ENCODE measurements at places on chromosomes 2 and 18.
A peak's percentile ranks its signal among the peaks of the same experiment; 100 is the strongest.

- peak; percentile 38 for DNase-seq
- H3K27me3 ChIP-seq: no peaks in the 10 kb centered on the region
- H3K36me3 ChIP-seq: no peaks in the 10 kb centered on the region
- H3K4me1 ChIP-seq: no peaks in the 10 kb centered on the region
Observed at GRCh38 chr2:221649051-221649775, 77.1 kb upstream of the EPHA4 start.

- no peaks in the 10 kb centered on the region for H3K4me1 ChIP-seq
- no peaks in the 10 kb centered on the region for H3K27me3 ChIP-seq
- no peak overlapping the region for H3K4me3 ChIP-seq
- DNase-seq: no peak
Observed at GRCh38 chr2:190674966-190675650, 26.2 kb downstream of the NAB1 start.

DNA sequence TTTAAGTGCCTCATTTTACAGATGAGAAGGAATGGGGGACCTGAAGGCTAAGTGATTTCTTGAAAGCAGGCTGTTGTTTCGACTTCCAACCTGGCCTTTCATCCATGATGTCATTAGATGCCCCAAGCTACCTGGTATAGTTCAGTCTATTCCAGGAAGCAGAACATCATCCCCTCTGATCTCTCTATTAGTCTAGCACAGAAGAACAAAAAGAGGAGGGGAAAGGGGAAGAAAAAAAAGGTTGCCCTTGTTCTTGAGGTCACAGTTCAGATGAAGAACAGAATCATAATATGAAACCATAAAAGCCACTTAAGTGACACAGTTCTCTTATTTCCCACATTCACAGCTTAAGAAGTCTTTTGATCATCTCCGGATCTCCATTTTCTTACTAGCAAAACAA is 386.2 kb upstream of the HNRNPA3 start:
- no peak for DNase-seq
- no peaks in the 10 kb centered on the region for H3K36me3 ChIP-seq
- no peak overlapping the region for H3K4me3 ChIP-seq
- H3K27me3 ChIP-seq: no peaks in the 10 kb centered on the region

DNA sequence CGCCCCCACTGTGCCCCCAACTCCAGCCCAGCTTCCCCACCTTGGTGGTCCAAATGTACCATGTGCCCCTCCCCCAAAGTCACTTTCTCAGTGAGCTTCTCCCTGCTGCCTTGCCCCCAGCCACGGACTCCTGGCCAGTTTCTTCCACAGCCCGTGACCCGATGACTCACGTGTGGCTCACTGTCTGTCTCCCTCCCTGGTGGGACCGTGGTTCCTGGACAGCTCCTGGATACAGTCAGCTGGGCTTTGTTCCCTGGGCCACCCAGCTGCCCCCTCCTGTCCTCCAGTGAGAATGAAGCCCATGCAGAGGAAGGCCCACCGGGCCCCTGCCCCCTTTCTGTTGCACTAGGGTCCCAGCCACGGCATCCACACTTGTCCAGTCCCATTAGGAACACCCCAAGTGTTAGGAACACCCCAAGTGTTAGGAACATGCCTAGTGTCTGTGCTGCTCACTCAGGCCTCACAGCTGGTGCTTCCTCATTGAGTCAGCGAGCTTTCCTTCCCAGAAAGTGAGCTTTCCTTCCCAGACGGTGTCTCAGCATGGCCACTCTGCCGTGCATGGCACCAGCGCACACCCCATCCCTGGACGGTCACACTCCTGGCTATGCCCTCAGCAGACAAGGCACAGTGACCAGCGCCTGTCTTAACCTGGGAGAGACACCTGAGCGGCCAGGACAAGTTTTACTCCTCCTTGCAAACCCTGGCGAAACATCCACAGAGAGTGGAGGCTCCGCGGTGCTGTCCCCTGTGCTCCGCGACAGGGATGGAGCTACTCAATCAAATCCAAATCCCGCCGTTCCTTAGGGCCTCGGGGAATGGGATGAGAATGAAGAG is 44.8 kb upstream of the CTDP1 start:
- no peak for DNase-seq
- H3K36me3 ChIP-seq: no peaks in the 10 kb centered on the region
- H3K27ac ChIP-seq: no peak overlapping the region
- no peak overlapping the region for H3K4me3 ChIP-seq
- H3K27me3 ChIP-seq: peaks cover 5% of the 10 kb centered on the region
- H3K4me1 ChIP-seq: no peaks in the 10 kb centered on the region

DNA sequence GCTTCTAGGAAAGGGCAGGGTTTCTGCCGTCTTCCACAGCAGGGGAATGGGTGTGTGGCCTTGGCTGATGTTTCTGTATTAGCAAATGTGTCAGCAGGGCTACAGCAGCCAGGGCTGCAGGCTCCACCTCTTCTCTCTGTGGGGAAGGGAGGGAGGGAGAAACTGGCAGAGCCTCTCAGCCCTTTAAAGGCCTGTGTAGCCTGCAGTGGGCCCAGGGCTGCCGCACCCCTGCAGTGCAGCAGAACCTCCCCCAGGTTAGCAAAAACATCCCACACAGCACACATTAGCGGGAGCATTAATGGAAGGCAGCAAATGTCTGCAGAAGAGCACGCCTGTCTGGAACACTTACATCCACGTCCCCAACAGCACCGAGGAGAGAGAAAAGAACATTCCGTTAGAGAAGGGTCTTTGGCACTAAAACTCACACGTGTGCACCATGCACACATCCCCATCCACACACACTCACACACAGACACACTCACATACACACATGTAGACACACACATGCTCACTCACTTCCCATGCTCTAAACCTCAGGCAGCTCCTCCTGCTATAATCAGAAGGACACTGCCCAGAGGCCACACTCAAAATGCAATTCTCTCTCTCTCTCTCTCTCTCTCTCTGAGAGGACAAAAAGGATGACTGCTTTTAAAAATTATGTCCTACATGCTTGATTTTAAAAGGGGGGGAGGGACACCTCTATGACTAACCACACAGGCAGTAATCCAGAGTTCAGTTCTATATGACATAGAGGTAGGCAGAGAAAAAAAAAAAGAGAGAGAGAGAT is 24.1 kb downstream of the MRPL35 start:
- H3K27me3 ChIP-seq: no peaks in the 10 kb centered on the region
- H3K27ac ChIP-seq: no peak overlapping the region
- DNase-seq: no peak
- H3K4me1 ChIP-seq: no peaks in the 10 kb centered on the region

DNA sequence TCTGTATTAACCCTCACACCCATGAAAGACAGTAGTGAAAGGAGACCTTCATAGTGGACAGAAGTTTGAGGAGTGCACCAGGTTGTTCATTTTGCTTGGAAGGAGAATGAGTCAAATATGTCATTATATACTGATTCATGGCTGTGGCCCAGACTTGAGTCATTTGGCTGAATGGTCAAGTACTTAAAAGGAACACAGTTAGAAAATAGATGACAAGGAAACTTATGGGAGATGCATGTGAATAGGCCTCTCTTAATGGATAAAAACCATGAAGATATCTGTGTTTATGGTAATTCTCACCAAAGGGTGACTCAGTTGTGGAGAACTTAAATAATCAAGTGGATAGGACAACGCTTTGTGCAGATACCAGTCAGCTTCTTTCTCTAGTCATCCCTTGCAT is 524.7 kb upstream of the CNTNAP5 start:
- no peak for DNase-seq
- no peaks in the 10 kb centered on the region for H3K27me3 ChIP-seq
- H3K4me3 ChIP-seq: no peak overlapping the region
- no peak overlapping the region for H3K27ac ChIP-seq
- no peaks in the 10 kb centered on the region for H3K4me1 ChIP-seq
- no peaks in the 10 kb centered on the region for H3K36me3 ChIP-seq

DNA sequence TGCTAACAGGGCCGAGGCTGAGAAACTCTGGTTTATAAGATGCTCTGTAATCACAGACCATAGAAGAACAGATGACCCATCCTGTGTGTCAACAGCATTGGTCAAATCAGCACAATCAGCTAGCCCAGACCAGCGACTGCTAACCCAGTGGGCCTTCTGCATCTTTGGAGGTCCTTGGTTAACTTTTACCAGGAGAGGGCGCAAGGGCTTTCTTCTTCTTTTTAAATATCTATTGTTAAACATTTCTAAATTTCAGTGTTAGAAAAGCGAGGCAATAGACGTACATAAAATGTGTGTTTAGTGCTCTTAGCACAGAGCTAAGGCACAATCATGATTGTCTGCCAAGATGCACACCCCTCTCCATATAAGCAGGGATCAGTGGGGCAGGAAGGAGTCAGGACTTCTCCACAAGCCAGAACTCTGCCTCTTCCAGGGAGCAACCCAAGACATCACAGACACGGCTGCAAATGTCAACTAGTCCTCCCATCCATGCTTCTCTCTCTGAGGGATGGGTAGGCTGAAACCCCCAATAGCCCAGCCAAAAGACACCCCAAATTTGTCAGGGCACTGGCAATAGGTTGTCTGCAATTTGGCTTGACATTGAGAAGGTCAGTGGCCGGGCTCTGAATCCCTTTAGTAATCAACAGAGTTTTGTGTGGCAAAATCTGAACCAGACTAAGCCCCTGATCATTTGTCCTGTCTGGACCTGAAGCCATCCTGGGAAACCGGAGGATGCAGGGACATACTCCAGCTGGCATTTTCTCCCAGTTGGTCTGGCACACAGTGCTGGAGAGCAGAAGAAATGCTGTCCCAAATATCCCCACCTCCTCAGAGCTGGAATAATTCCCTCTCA is 188.2 kb downstream of the BCL2 start:
- peak; percentile 56 for DNase-seq
- peak overlapping the region; percentile 19 for H3K27ac ChIP-seq
- no peaks in the 10 kb centered on the region for H3K27me3 ChIP-seq

DNA sequence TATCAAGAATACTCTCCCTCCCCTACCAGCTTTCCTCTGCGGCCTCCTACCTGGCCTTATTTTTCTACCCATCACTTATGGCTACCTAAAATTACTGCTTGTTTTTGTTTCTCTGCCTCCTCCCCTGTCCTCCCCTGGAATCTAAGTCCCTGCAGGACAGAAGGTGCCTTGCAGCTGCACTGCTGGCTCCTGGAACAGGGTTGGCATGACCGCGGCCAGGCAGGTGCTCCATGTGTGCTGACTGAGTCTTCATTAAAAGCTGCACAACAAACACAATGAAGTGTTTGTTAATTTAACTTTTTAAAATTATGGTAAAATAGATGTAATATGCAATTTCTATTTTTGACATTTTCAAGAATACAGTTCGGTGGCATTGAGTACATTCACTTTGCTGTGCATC is 171.9 kb upstream of the FHL2 start:
- no peak for DNase-seq
- H3K27ac ChIP-seq: no peak overlapping the region
- H3K4me3 ChIP-seq: no peak overlapping the region
- no peaks in the 10 kb centered on the region for H3K36me3 ChIP-seq
- no peaks in the 10 kb centered on the region for H3K27me3 ChIP-seq

GRCh38 chr2:120820953-120821279 is 85.2 kb downstream of the GLI2 start:
- DNase-seq: peak; percentile 26
- no peak overlapping the region for H3K27ac ChIP-seq
- H3K36me3 ChIP-seq: no peaks in the 10 kb centered on the region
- H3K4me1 ChIP-seq: peaks cover 15% of the 10 kb centered on the region
- H3K27me3 ChIP-seq: no peaks in the 10 kb centered on the region

- H3K4me1 ChIP-seq: no peaks in the 10 kb centered on the region
- H3K27me3 ChIP-seq: no peaks in the 10 kb centered on the region
- no peak overlapping the region for H3K4me3 ChIP-seq
- H3K36me3 ChIP-seq: no peaks in the 10 kb centered on the region
- H3K27ac ChIP-seq: no peak overlapping the region
- DNase-seq: no peak
Observed at GRCh38 chr18:26415631-26416030, 132.7 kb downstream of the KCTD1 start.

DNA sequence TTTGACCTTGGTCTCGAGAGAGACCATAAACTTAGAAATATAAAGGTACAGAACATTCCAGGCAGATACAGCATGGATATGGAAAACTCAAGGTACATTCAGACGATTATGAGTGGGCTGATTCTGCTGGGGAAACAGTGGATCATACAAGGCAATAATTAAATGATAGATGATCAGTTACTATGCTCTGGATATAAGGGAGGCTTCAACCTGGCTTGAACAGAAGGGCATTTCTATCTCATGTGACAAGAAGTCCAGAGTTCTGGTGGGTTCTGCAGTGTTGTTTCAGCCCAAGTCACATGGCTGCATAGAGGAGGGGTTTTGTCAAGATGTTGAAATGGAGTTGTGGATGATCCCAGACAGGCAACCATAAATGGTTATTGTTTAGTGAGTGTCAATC is 23.5 kb downstream of the MYO5B start:
- no peaks in the 10 kb centered on the region for H3K27me3 ChIP-seq
- no peaks in the 10 kb centered on the region for H3K36me3 ChIP-seq
- DNase-seq: no peak

- H3K36me3 ChIP-seq: no peaks in the 10 kb centered on the region
- H3K4me1 ChIP-seq: peaks cover 10% of the 10 kb centered on the region
- no peak overlapping the region for H3K27ac ChIP-seq
- no peak overlapping the region for H3K4me3 ChIP-seq
- no peaks in the 10 kb centered on the region for H3K27me3 ChIP-seq
- no peak for DNase-seq
Observed at GRCh38 chr2:38246105-38246504, 131.0 kb downstream of the ATL2 start.

- H3K36me3 ChIP-seq: no peaks in the 10 kb centered on the region
- H3K27me3 ChIP-seq: no peaks in the 10 kb centered on the region
- no peak overlapping the region for H3K4me3 ChIP-seq
- no peaks in the 10 kb centered on the region for H3K4me1 ChIP-seq
Observed at GRCh38 chr2:179580378-179581146, 280.9 kb downstream of the ZNF385B start.

DNA sequence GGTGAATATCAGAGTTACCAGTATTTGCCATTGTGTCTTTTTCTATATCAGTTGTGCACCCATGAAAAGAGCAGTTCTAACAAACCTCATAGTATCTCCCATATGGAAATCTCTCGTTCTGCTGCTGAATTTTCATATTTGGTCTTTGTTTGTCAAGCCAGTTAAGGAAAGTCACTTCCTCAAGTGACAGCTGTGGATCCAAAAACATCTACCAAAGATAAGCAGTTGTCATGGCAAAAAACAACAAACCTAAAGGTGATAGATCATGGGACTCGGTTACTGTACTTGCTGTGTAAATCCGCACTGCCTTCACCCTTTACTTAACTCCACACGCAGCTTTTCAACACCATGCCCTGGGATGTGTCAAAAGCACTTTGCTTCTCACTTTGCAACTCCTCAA is 17.3 kb downstream of the BMP10 start:
- H3K27me3 ChIP-seq: no peaks in the 10 kb centered on the region
- H3K4me3 ChIP-seq: no peak overlapping the region
- H3K4me1 ChIP-seq: no peaks in the 10 kb centered on the region
- no peaks in the 10 kb centered on the region for H3K36me3 ChIP-seq
- no peak for DNase-seq

- DNase-seq: no peak
- no peaks in the 10 kb centered on the region for H3K36me3 ChIP-seq
- no peak overlapping the region for H3K27ac ChIP-seq
- H3K27me3 ChIP-seq: no peaks in the 10 kb centered on the region
- H3K4me1 ChIP-seq: no peaks in the 10 kb centered on the region
Observed at GRCh38 chr2:49972699-49973098, 818.4 kb upstream of the FSHR start.

- DNase-seq: no peak
- no peaks in the 10 kb centered on the region for H3K36me3 ChIP-seq
- H3K4me3 ChIP-seq: peak overlapping the region; percentile 34
Observed at GRCh38 chr18:57802213-57803102, 657 bp downstream of the ATP8B1 start.

- H3K4me1 ChIP-seq: peaks cover 10% of the 10 kb centered on the region
- H3K27ac ChIP-seq: no peak overlapping the region
- H3K27me3 ChIP-seq: no peaks in the 10 kb centered on the region
- DNase-seq: peak; percentile 40
- no peaks in the 10 kb centered on the region for H3K36me3 ChIP-seq
Observed at GRCh38 chr18:28086670-28087552, 90.0 kb downstream of the CDH2 start.
